HepG2 (cell line): ENCODE measurements at places on chromosomes 6 and 20.
A peak's percentile ranks its signal among the peaks of the same experiment; 100 is the strongest.

GRCh38 chr20:43963872-43964791 is 49.5 kb downstream of the TOX2 start:
- H3K27ac ChIP-seq: no peak overlapping the region
- H3K36me3 ChIP-seq: no peaks in the 10 kb centered on the region
- H3K4me3 ChIP-seq: no peak overlapping the region
- no peak for DNase-seq

DNA sequence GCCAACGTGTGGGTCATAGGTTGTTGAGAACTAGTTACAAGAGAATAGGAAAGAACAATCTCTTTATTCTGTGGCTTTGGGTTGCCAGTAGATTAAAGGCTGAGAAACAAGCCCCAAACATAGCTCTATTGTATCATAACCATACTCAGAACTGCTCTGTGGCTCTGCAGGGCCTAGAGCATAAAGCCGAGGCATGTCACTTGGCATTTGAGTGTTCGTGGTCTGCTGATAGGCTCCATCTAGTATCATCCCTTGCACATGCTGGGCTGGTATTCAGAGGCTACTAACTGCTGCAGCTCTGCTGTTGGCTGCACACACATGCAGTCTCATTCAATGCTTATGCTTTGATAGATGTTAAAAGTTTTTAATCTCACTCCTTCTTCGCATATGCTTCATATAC is 157.9 kb downstream of the OGFRL1 start:
- no peaks in the 10 kb centered on the region for H3K27me3 ChIP-seq
- H3K27ac ChIP-seq: no peak overlapping the region
- H3K4me3 ChIP-seq: no peak overlapping the region
- no peak for DNase-seq

DNA sequence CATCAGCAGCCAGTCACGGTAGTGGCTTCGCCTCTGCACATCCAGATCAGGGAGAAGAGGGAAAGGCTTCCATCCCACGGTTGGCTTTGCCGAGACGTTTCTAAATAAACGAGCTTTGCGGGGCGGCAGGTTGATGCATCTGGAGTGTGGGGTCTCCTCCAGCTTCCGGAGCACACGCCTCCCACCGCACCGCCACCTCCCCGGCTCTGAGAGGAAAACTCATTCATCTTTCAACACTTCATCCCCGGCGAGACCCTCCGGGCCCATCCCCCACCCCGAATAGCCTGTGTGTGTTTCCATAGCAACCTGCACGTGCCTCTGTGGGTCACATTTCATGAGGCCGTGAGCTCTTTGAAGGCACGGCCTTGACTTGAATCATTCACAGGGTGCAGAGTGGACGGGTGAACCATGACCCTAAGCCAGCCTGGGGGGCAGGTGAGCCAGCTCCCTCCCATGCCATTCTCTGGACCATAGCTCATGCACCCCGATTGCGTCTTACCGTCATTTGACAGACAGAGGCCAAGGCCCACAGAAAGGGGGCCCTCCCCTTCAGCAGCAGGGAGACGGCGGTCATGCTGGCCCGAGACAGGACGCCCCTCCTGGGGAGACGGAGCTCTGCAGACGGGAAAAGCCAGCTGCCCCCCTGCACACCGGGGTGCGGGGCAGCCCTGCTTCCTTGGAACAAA is 16.2 kb upstream of the CHRNA4 start:
- peak; percentile 65 for DNase-seq
- no peak overlapping the region for H3K4me3 ChIP-seq
- peaks cover 6% of the 10 kb centered on the region; the same call in 1 of the 2 replicates for H3K27me3 ChIP-seq
- no peak overlapping the region for H3K27ac ChIP-seq
- peaks cover 39% of the 10 kb centered on the region for H3K4me1 ChIP-seq
- no peaks in the 10 kb centered on the region for H3K36me3 ChIP-seq

GRCh38 chr6:30763618-30764489 is 19.5 kb upstream of the IER3 start:
- no peaks in the 10 kb centered on the region for H3K27me3 ChIP-seq
- peak overlapping the region; percentile 38 for H3K4me3 ChIP-seq
- DNase-seq: peak; percentile 99
- H3K4me1 ChIP-seq: peaks cover 100% of the 10 kb centered on the region

- no peaks in the 10 kb centered on the region; the same call in 1 of the 2 replicates for H3K27me3 ChIP-seq
- H3K36me3 ChIP-seq: no peaks in the 10 kb centered on the region
- H3K27ac ChIP-seq: no peak overlapping the region
- H3K4me1 ChIP-seq: no peaks in the 10 kb centered on the region
These were observed 91.1 kb upstream of the HIVEP1 start for GRCh38 chr6:11921017-11921438.

- no peak overlapping the region for H3K27ac ChIP-seq
- H3K36me3 ChIP-seq: no peaks in the 10 kb centered on the region
These were observed 14.6 kb downstream of the EDN3 start for GRCh38 chr20:59314997-59315396.

- H3K4me1 ChIP-seq: no peaks in the 10 kb centered on the region
- no peak overlapping the region for H3K27ac ChIP-seq
- H3K27me3 ChIP-seq: no peaks in the 10 kb centered on the region
- no peak overlapping the region for H3K4me3 ChIP-seq
- no peak for DNase-seq
These were observed 284.5 kb downstream of the PRKN start for GRCh38 chr6:162443101-162443500.

DNA sequence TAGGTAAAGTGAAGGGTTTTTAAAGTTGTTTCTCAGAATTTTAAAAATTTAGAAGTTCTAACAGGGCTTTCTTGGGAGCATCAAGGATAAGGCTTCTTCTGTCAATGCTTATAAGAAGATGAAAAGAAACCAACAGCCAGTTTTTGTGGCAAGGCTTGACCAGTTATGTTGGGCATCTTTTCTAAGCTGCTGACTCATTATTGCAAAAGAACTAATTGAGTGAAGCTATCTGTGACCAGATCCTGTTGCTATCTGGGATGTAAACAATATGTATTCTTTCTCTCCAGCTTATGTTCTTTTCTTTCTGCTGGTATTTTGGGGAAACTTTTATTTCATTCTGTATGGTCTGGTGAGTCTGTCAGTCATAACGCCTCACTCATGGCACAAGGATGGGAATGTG is 643.8 kb downstream of the HDGFL1 start:
- no peaks in the 10 kb centered on the region for H3K36me3 ChIP-seq
- no peak for DNase-seq
- H3K27me3 ChIP-seq: no peaks in the 10 kb centered on the region
- H3K4me1 ChIP-seq: no peaks in the 10 kb centered on the region
- H3K4me3 ChIP-seq: no peak overlapping the region
- H3K27ac ChIP-seq: no peak overlapping the region

DNA sequence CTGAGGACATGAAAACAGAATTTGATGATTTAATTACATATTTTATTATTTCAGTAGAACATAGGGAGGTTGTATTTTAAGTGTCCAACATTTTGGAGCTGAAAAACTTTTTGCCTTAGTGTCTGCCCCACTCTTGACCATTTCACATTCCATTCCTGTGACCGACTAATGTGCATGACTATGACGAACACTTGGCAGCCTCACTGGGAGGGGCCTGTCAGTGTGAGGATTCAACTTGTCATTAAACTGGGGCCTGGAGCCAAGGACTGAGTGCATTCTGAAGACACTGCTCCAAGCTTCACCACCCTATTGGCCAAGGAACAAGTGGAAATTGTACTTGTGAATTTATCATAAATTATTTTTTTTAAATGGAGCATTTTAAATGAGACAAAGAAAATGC is 661.3 kb downstream of the BCKDHB start:
- H3K36me3 ChIP-seq: no peaks in the 10 kb centered on the region
- no peak for DNase-seq
- no peaks in the 10 kb centered on the region for H3K4me1 ChIP-seq

GRCh38 chr6:139583420-139583819 is 209.0 kb upstream of the CITED2 start:
- H3K36me3 ChIP-seq: no peaks in the 10 kb centered on the region
- peaks cover 44% of the 10 kb centered on the region for H3K4me1 ChIP-seq
- no peak overlapping the region for H3K27ac ChIP-seq
- DNase-seq: peak; percentile 61
- H3K4me3 ChIP-seq: no peak overlapping the region

- H3K4me1 ChIP-seq: peaks cover 37% of the 10 kb centered on the region
- no peak for DNase-seq
- no peak overlapping the region for H3K27ac ChIP-seq
- peaks cover 63% of the 10 kb centered on the region for H3K36me3 ChIP-seq
- H3K27me3 ChIP-seq: no peaks in the 10 kb centered on the region
These were observed 146.6 kb upstream of the SLC22A16 start for GRCh38 chr6:110622912-110623578.

- peaks cover 4% of the 10 kb centered on the region; the same call in 1 of the 3 replicates for H3K27me3 ChIP-seq
- DNase-seq: no peak
- H3K36me3 ChIP-seq: peaks cover 45% of the 10 kb centered on the region; the same call in 2 of the 3 replicates
- no peak overlapping the region for H3K27ac ChIP-seq
These were observed 3.9 kb downstream of the PEDS1 start for GRCh38 chr20:50149481-50150254.

- no peak overlapping the region for H3K4me3 ChIP-seq
- H3K36me3 ChIP-seq: no peaks in the 10 kb centered on the region
- H3K27me3 ChIP-seq: no peaks in the 10 kb centered on the region
- H3K4me1 ChIP-seq: no peaks in the 10 kb centered on the region
These were observed 38.7 kb downstream of the PRKN start for GRCh38 chr6:162688751-162689345.

DNA sequence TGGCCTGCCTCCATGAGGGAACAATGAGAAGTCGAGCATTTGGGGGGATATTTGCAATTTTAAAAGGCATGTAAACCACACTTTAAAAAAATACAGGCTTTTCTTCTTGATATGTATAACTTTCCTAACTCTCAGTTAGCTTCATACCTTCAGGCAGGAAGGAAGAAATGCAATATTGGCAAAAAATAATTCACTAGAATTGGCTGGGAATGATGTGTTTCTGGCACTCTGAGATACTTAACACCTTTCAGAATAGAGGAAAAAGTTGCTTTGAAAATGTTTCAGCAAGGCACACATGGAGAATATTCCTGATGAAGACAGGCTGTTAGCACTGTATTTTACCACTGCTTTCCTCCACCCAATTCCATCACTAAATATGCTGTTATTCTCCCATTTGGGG is 747.6 kb downstream of the HDGFL1 start:
- H3K4me3 ChIP-seq: no peak overlapping the region
- H3K27ac ChIP-seq: no peak overlapping the region
- no peaks in the 10 kb centered on the region for H3K36me3 ChIP-seq

DNA sequence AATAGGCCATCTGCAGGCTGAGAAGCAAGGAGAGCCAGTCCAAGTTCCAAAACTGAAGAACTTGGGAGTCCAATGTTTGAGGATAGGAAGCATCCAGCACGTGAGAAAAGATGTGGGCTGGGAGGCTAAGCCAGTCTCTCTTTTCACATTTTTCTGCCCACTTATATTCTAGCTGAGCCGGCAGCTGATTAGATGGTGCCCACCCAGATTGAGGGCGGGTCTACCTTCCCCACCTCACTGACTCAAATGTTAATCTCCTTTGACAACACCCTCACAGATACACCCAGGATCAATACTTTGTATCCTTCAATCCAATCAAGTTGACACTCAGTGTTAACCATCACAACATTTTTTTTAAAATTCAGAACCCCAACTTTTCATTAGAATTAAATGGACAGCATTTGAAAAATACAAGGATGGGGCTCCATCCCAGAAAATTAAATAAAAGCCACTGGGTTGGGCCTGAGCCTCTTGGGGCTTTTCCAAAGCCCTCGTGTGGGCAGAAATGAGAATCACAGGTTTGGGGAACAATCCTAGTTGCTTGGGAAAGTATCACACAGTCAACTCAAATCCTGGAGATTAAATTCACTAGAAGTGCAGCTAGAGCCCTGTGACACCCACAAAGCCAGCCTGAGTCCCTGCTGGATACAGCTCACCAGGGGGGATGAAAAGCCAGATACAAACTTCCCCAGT is 2.2 kb downstream of the CLDN20 start:
- no peak for DNase-seq
- H3K4me1 ChIP-seq: 0 out of 2 replicates have a peak, but pooled peaks cover 7% of the 10 kb centered on the region
- H3K27ac ChIP-seq: no peak overlapping the region
- H3K36me3 ChIP-seq: peaks cover 36% of the 10 kb centered on the region
- no peaks in the 10 kb centered on the region for H3K27me3 ChIP-seq
- no peak overlapping the region for H3K4me3 ChIP-seq

DNA sequence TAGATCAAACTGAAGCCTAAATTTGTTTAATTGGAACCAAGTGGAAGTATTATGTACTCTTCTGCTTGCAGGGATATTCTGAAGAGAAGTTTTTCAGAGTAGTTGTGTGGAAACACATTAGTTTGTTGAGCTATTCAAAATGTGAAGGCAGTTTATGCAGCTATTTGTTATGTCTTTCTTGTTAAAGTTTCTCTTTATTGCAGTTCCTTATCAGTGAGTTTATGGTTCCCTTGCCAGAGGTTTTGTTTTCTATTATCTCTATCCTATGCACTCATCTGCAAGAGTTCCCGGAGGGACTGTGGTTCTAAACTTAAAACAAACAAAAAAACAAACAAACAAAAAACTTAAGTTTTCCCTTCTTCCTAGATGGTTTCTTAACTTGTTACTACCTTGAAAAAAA is 143.7 kb upstream of the SLC22A16 start:
- H3K36me3 ChIP-seq: peaks cover 59% of the 10 kb centered on the region
- peaks cover 23% of the 10 kb centered on the region for H3K4me1 ChIP-seq
- no peak overlapping the region for H3K27ac ChIP-seq
- DNase-seq: no peak
- no peaks in the 10 kb centered on the region for H3K27me3 ChIP-seq

DNA sequence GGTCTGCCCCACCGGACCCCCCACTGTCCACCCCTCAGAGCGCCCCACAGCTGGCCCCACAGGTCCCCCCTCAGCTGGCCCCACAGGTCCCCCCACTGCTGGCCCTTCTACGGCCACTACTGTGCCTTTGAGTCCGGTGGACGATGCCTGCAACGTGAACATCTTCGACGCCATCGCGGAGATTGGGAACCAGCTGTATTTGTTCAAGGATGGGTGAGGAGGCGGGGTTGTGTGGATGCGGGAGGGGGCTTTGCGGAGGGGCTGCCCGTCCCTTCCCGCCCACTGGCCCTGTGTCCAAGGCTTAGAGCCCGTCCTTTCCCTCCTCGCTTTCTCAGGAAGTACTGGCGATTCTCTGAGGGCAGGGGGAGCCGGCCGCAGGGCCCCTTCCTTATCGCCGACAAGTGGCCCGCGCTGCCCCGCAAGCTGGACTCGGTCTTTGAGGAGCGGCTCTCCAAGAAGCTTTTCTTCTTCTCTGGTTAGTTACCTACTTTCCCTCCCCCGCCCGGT is 4.7 kb downstream of the MMP9 start:
- peaks cover 51% of the 10 kb centered on the region for H3K4me1 ChIP-seq
- no peaks in the 10 kb centered on the region for H3K36me3 ChIP-seq
- H3K27me3 ChIP-seq: peaks cover 30% of the 10 kb centered on the region; the same call in 1 of the 2 replicates
- H3K4me3 ChIP-seq: no peak overlapping the region
- H3K27ac ChIP-seq: no peak overlapping the region
- DNase-seq: no peak

DNA sequence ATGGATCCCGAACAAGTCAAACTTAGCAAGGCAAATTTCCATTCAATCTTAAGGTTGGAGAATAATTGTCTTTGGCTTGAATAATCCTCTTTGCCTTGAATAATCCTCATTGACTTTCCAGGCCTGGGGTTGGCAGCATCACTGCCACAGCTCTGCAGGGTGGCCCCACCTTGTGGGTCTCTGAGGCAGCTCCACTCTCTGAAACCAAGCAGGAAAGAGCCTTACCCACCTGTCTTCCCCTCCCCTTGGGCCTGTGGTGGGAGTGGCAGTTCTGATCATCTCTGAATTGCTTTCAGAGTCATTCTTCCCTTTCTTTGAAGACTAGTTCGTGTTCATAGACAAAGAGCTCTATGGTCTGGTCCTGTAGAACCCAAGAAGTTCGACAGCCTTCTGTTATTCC is 47.5 kb downstream of the KCNQ5 start:
- no peak overlapping the region for H3K27ac ChIP-seq
- H3K4me3 ChIP-seq: no peak overlapping the region
- DNase-seq: no peak
- no peaks in the 10 kb centered on the region for H3K4me1 ChIP-seq
- no peaks in the 10 kb centered on the region for H3K36me3 ChIP-seq
- H3K27me3 ChIP-seq: no peaks in the 10 kb centered on the region
